ENCODE measurements at places on chromosomes 1 and 21.
A peak's percentile ranks its signal among the peaks of the same experiment; 100 is the strongest.

DNA sequence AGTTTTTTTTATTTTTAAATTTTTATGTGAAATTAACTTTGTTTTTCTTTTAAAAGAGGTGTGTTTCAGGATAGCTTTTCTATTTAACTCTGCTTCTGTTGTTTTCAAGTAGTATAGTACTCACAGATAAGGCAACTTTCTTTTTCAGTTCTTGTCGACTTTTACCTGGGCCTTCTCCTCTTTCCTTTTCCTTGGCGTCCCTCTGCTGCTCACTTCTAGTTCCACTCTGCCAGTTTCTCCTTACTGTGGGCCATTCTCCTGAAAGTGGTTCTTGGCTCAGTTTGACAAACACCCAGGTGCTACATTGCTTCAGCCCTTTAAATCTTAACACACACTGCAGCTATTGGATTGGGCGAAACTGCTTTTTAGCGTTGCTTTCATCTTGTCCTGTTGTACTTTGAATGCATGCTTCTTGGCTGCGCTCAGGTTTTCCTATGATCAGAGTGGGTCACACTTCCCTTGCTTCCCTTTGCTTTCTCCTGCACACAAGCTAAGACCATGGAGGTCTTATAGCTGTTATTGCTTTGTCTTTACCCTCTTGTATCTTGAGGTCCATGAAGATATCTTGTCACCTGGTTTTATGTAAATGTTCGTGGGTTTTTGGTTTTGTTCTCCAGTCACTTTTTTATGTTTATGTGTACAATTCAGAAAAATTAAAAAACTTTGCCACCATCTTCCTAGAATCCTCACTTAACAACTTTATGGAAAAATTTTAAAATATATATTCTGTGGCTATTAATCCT lies 21.6 kb downstream of the GABPA start:
- DNase-seq, result no peak

- no peak for DNase-seq
Measured at GRCh38 chr1:111236379-111236778, 8.9 kb downstream of the CHI3L2 start.

- DNase-seq, result no peak
Measured at GRCh38 chr1:97013136-97013535, 291.6 kb downstream of the PTBP2 start.

DNA sequence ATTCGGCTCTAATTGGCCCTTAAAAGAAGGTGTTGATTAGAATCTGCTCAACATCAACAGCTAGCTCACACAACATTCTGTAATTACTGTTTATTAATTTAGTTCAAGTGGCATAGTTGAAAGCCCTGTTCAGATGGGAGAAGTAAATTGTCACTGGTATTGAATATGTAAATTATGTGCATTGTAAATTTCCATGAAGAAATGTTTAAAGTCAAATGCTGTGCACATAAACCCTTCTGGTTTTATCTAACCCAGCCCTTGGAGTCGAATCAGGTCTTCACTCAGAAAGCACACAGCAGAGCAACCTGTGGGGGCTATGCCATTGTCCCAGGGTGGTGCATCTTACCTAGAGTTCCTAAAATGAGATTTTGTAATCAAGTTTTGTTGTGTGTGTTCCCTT lies 65.4 kb upstream of the LMO4 start:
- no peak for DNase-seq

GRCh38 chr1:109240158-109241152 lies 8.9 kb upstream of the CELSR2 start:
- no peak for DNase-seq

- DNase-seq, result no peak
Measured at GRCh38 chr1:50700621-50701020, 259.4 kb downstream of the FAF1 start.

DNA sequence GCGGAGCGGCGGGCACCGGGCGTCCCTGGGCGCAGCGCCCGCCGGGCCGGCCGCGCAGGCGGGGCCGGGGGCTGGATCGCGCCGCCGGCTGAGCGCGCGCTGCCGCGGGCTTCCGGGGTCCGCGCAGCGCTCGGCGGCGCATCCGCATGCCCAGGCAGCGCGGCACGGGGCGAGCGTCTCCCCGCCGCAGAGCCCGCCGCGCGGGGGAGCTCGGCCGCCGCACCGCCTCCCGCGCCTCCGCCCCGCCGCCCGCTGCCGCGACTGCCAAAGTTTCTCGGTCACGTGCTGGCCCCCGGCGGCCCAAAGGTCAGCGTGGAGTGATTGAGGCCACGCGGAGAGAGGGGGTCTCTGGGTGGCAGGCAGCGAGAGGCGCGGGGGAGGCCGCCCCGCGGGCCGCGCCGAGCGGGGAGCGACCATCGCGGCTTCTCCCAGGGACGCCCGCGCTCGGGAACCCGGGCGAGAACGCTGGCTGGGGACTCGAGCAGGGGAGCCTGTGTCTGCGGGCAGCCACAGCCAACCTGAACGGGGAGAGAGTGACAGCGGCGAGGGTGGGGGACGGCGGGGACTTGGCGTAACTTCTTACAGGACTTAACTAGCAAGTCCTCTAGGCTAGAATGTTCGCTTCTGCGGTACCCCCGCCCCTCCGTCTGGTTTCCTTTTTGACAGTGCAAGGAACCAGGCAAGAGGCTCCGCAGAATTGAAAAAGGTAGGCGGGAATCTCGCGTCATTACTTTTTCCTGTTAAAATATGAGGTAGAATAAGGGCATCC lies at the start of gene ILDR2:
Gene ILDR2 (minus strand): TSS at position 180 of the 769 bp plus-strand sequence. CDS start 272 bp downstream, outside the sequence.
- peak; percentile 69 for DNase-seq

DNA sequence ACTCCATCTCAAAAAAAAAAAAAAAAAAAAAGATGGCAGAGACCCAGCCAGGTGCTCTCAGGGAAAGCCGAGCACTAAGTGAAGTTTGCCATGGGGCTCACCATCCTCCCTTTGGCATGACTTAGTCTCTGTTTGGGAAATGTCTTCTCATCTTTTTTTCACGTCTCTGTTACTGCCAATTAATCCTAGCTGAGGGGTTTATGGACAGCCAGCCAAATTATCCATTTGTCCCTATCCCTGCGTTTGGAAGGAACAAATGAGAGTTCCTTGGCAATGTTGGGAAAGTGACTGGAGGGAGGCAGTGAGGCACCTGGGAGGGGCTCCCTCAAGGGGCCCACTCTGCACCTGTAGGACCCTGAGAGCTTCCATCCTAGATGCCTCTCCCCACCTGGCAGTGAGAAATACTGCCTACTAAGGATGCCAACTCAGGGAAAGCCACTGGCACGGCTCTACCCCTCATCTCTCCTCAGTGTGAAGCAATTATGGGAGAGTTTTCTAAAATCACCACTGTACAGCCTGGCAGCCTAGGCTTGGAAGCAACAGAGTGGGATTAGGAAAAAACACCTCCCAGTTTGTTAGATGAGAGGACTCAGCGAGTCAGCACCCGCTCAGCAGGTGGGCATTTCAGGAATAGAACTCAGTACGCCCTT lies 19.8 kb upstream of the SLC2A7 start:
- no peak for DNase-seq

- no peak for DNase-seq
Measured at GRCh38 chr1:6434186-6434585, 9.6 kb downstream of the ESPN start.

DNA sequence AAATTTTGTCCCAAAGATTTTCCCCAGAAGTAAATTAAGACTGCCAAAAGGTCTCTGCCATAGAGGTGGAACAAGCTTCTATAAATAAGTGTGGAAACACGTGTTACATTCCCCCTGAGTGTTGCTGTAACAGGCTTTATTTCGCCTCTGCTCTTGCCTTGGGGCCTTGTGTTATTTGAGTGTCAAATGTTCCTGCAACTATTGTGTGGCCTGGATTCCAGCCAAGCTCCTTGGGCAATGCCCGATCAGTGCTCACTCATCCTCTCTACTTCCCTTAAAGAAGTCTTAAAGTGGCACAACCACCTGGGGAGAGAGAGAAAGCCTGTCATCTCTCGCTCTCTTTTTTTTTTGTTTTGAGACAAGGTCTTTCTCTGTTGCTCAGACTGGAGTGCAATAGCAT lies 156.7 kb downstream of the NR5A2 start:
- no peak for DNase-seq

DNA sequence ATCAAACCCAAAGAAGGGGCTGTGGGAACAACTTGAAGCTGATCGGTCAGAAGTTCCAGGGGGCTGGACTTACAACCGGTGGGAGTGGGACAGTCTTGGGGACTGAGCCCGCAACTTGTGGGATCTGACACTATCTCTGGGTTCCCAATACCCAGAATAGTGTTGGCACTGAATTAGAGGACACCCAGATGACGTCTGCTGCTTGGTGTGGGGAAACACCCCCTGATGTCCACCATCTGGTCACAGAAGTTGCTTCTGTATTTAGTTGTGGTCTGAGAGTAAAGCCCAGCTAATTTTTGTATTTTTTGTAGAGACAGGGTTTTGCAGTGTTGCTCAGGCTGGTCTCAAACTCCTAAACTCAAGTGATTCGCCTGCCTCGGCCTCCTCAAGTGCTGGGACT lies 28.8 kb downstream of the SERBP1 start:
- no peak for DNase-seq

GRCh38 chr1:81758181-81758580 lies 42.6 kb upstream of the ADGRL2 start:
- no peak for DNase-seq

All from activated CD4-positive, alpha-beta T cell treated with anti-CD3 and anti-CD28 coated beads for 4 hours (primary cell).